AG10803 (cell line): ENCODE measurements at places on chromosomes 6 and 20.

- no peak for DNase-seq
These were observed 9.2 kb downstream of the SPATA2 start for GRCh38 chr20:49906101-49906604.

- DNase-seq = no peak
These were observed 8.1 kb downstream of the NEDD9 start for GRCh38 chr6:11224252-11224965.

GRCh38 chr6:89323511-89323971 is 8.4 kb upstream of the GABRR2 start:
- no peak for DNase-seq

DNA sequence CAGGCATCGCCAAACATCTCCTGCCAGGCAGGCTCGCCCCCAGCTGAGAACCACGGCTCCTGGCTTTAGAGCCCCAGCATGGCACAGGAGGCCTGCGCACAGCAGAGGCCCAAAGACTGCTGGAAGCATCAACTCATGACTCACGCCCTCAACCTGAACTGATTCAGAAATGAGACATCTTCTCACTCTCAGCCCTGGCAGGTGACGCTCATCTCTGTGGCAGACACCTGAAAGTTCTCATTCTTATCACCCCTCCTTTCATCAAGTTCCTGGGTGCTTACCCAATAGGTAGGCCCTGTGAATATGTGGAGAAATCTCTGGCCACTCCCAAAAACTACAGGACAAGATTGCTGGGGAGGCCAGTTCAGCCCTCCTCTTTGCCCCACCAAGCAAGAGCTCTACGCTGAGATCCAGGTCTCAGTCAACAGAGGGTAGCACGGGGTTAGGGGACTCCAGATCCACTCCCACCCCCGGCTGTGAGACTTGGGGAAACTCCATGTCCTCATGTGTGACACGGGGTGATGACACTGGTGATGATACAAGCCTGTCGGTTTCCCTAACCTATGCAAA is 11.3 kb downstream of the NFATC2 start:
- DNase-seq = no peak

- peak; percentile 75 for DNase-seq
These were observed 51.8 kb upstream of the SLCO4A1 start for GRCh38 chr20:62590309-62591121.

- no peak for DNase-seq
These were observed 473.9 kb downstream of the PKHD1 start for GRCh38 chr6:51613558-51613957.

DNA sequence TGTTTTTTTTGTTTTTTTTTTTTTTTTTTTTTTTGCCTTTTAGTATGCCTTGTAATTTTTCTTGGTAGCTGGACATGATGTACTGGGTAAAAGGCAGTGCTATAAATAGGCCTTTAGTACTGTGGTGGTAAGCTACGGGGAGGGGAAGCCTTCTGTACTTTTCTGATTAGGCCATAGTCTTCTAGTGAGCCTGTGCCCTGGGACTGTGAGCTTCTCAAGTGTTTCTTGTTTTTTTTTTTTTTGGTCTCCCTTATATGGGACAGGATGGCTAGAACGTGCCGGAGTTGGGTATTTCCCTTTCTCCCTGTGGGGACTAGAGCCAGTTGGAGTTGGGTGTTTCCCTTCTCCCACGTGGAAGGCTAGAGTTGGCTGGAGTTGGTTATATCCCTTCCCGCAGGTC is 59.4 kb upstream of the PRELID3B start:
- no peak for DNase-seq

GRCh38 chr6:25411316-25411950 is 132.3 kb downstream of the CARMIL1 start:
- DNase-seq = no peak

- DNase-seq = no peak
These were observed 63.8 kb upstream of the FABP7 start for GRCh38 chr6:122715725-122716124.

DNA sequence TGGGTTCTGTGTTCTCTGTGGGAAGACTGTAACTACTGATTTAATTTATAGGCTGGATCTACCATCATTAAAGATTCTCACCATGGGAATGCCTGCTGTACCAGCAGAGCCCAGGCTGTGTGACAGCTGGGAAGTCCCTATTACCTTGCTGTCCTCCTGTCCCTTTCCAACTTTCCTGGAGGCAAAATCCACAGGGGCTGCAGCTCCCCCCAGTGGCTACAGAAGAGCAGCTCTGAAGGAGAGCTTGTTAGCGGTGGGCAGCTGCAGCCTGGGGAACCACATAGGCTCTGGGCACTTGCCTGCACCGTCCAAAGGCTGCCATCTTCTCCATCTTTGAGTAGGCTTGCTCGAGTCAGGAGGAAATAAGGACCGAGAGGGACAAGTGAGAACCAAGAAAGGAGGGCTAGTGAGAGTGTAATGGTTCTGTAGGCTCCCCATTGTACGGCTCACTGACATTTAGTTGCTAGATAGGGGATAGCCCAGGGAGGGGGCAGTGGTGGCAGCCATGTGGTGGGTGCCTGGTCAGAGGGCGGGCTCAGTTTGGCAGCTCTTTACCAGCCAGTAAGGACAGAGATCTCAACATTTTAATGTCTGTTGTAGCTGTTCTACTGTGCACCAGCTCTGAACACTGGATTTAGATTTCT is 155.1 kb upstream of the MLIP start:
- DNase-seq = peak; percentile 43

DNA sequence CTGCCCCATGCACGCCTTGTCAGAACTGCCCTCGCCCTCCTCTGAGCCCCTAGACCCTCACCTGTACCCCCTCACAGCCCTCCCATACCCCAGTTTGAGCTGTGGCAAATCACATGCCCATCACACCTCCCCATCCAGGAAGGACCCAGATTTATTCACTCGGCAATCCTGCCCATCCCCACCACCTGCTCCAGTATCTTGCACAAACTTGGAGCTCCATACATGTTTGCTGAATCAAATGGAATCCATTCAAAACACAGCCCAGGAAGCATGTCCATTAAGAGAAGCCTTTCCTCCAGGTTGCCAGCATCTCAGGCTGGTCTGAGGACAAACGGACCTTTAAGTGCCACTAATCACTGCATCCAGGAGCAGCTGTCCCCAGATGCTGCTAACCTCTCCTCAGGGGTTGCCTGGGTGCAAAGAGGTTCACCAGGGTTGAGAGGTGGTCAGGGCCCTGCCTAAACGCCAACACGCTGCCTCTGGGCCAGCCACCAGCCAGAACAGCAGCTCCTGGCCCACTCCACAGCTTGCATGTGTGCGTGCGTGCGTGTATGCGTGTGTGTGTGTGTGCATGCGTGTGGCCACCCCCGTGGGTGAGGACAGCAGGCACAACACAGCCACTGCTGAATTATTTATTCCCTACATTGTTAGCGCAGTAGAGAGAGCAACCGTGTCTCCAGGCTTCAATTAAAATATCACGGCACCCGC is 31.0 kb downstream of the GRM4 start:
- DNase-seq = no peak

DNA sequence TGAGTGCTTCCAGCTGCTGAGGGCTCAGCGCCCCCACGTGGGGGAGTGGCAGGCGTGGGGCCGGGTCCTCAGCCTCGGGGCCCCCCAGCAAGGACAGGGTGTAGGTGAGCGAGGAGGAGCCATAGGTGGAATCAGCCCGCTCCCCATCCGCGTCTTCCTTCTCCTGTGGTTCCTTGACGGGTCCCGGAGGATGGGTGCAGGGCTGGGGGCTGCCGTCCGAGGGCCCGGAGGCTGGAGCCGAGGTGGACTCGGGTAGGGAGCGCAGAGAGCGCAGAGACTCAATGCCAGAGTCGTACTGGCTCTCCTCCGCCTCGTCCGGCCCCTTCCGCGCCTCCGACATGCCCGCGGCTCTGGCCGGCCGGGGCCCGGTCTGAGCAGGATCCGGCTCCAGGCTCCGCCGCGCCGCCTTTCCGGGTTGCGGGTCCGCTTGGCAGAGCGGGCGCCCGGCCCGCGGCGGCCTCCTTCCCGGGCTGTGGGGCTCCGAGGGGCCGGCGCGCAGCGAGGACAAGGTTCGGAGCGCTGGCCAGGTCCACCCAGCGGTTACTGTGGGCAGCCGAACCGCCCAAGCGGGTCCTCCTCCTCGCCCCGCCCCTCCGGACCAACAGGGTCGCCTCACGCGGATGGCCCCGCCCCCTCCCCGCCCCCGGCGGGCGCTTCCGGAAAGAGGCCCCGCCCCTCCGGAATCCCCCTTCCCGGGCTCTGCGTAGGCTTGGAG is at the start of gene NFKBIE:
Gene NFKBIE (minus strand): TSS at position 545 of the 715 bp plus-strand sequence. CDS start 205 bp downstream, at position 340.
- DNase-seq = peak; percentile 82

DNA sequence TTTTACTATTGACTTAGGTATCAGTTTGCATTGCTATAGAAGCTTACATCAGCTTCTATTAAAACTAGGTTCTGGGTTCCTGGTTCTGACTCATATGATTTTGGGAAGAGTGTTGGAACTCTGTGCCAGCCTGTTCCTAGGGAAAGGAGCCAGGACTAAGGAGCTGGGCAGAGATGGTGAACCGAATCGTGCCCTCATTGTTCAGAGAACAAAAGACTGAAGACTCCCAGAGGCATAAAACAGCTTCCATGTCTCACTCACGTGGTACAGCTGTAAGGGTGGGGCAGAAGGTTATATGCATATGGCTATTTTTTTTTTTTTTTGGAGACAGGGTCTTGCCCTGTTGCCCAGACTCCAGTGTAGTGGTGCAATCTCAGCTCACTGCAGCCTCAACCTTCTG is 89.1 kb upstream of the THBS2 start:
- DNase-seq = no peak

GRCh38 chr6:5300206-5300764 is 39.0 kb downstream of the FARS2 start:
- DNase-seq = no peak

- no peak for DNase-seq
These were observed 109.6 kb downstream of the SLC22A3 start for GRCh38 chr6:160457823-160458222.

DNA sequence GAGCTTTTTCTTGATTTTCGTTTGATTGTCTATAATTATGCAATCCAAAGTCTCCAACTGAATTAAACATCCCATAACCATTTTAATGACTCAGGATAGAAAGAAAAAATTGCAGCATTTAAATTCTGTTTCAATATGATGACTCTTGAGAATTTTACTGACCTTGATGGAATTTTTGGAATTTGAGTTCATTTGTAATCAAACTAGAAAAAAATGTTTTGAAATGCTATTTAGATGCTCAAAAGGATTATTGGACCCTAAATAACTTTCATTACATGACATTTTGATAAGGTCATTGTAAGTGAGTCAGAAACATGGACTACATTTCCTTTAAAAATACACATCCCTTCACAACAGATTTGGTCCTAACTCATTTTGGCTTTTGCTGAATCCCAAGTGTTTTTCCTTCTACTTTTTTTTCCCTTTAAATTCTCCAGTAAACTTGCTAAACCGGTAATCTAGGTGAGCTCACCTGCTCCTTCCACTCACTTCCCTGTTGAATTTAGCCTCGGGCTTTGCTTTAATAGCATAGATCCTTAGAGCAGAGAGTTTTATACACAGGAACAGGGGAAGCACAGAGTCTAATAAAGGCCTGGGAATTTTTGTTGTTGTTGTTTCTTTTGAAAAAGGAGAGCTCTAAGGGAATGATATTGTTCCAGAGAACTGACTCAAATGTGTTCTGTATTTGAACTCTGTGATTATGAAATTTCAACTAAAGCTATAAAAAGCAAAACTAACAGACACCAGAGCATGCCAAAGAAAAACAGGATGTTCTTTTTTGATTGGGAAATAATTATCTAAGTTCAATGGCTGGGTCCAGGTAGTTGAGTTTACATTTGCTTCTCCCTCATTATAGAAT is 1088.2 kb upstream of the CITED2 start:
- peak; percentile 90 for DNase-seq

DNA sequence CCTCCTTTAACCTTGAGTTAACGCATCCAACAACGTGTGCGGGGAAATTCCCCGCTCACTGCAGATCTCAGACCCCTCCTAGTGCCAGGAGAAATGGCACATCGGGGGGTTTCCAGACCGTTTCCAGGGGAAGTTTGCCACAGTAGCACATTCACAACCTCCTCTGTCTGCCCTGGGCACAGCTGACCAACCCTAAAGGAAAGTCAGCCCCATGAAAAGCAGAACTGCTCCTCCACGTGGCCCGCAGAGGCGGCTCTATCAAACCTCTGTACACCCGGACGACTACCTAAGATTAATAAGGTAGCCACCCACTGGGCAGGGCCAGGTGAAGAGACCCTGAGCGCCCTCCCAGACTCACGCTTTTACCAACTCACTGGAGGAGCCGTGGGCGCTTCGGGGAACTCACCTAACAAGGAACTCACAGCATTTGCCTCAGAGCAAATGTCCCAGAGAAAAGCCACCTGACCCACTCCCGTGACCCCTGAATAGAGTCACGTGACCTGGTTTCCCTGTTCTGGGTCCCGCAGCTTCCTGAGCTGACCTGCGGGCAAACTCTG is 93.1 kb downstream of the PRND start:
- no peak for DNase-seq

DNA sequence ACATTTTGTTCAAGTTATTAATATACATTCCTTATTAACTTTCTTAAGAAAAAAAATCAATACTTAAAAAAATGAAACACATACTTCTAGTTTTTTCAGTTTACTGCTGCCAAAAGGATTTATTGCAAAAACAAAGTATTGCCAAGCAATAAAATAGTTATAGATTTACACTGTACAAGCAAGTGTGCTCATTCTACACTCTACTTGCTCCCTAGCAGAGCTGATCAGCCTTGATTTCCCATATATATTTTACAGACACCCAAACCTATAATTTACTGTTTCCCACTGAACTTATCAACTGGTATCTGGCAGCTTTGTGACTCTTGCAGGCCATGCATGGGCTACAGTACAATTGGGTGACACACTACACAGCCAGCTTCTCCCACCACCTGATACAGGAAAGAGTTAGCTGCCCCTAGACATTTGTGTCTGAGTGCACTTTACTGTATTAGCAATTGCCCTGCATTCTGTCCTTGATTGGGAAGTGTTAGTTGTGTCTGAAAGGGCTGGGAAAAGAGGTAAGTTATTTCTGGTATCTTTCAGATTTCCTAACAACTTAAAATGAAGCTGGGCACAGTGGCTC is 156.0 kb upstream of the BEND3 start:
- DNase-seq = no peak

GRCh38 chr20:19688031-19688806 is 69.8 kb upstream of the RIN2 start:
- DNase-seq = peak; percentile 95

- DNase-seq = no peak
These were observed 224.9 kb downstream of the EPHA7 start for GRCh38 chr6:93194480-93194879.

GRCh38 chr20:44357555-44358125 is 2.1 kb downstream of the HNF4A start:
- no peak for DNase-seq

GRCh38 chr6:16578695-16579285 is 182.5 kb downstream of the ATXN1 start:
- no peak for DNase-seq

DNA sequence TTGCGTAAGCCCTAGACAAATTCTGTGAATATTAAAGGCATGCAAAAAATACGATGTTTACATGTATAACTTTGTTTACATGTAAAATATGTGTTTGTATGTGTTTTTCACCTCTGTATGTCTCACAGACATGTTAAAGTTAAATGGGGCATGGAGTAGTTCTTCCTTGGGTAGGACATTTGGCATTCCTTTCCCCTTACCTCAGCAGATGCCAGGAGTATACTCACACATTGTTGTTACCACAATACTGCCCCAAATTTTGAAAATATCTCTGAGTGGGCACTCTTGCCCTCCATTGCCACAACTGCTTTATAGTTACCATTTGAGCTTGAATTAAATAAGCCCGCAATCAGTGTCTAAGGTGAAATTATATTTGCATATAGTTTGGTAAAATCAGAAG is 147.5 kb downstream of the MYO6 start:
- DNase-seq = peak; percentile 9
